ENCODE measurements at places on chromosomes 3 and 15.

GRCh38 chr3:49530231-49530630, 24.0 kb upstream of the BSN start:
- DNase-seq = no peak

GRCh38 chr15:51051776-51052175, 42.9 kb downstream of the TNFAIP8L3 start:
- no peak for DNase-seq

- DNase-seq = no peak
These were observed 279.2 kb upstream of the KCNH8 start for GRCh38 chr3:18868911-18869689.

GRCh38 chr3:196774848-196775422, 35.3 kb downstream of the PAK2 start:
- DNase-seq = no peak
